ENCODE measurements at places on chromosomes 5 and 9.

DNA sequence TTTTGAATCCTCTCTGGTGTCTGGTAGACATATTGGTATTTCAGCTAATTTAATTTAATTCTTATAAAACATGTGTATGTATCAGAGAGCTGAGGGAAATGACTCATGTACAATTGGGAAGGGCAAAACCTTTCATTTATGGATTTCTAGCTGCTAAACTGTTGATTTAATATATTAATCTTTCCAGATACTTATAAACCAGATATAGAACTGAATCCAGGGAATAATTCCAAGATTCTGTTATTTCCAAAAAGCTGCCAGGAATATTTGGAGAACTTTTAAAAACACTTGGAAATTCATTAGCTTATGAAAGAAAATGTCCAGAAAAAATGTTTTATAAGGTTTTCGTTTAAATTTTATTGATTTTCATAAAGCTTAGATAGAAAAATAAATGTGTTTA is 295.5 kb downstream of the YTHDC2 start:
- no peak for DNase-seq

GRCh38 chr9:98182889-98183599 is 9.4 kb downstream of the CORO2A start:
- no peak for DNase-seq

GRCh38 chr9:77544546-77544945 is 103.6 kb downstream of the GNA14 start:
- no peak for DNase-seq

DNA sequence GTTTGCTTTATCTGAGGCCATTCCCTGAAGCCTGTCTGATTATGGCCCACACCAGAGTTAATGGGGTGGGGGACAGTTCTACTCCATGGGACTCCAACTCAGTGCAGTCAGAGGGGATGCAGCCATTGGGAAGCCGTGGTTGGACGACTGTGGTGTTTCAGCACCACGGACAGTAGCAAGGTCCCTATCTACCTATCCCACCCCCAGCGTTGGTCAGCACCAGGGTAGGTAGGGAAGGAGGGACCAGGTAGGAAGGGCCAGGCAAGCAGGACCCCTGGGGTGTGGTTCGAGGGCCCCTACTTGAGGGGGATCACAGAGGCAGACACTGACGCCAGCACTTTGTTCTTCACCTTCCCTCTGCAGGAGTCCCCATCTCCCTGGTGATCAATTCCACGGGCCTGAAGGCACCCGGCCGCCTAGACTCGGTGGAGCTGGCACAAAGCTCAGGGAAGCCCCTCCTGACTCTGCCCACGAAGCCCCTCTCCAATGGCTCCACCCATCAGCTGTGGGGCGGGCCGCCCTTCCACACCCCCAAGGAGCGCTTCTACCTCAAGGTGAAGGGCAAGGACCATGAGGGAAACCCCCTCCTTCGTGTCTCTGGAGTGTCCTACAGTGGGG is 33.2 kb downstream of the HMCN2 start:
- no peak for DNase-seq
